ENCODE measurements at places on chromosomes 5 and 9. TPM values are rescaled to one million over a fixed set of nuclear protein-coding genes. Genes with fewer than 3 reads are reported as not detected.

GRCh38 chr5:124650951-124651662 is 95.3 kb downstream of the ZNF608 start:
- DNase-seq, result no peak

DNA sequence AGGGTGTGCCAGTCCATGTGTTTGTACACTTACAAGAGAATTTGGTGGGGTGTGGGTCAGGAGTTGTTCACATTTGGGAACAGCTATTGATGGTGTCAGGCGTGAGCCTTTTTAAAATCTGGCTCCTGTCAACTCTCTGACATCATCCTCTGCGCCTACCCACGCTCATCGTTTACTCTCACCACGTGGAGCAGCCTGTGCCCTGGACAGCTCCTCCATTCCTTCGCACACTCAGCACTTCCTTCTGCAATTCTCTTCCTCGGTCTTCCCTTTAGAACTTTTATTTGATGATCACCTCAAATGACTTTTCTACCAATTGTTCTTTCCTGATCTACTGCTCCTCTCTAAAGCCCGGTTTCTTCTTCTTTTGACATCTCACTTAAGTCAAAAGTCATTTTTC is 42.1 kb upstream of the GNAQ start:
- no peak for DNase-seq

GRCh38 chr9:105475302-105475701 is 27.5 kb downstream of the FSD1L start:
- no peak for DNase-seq

DNA sequence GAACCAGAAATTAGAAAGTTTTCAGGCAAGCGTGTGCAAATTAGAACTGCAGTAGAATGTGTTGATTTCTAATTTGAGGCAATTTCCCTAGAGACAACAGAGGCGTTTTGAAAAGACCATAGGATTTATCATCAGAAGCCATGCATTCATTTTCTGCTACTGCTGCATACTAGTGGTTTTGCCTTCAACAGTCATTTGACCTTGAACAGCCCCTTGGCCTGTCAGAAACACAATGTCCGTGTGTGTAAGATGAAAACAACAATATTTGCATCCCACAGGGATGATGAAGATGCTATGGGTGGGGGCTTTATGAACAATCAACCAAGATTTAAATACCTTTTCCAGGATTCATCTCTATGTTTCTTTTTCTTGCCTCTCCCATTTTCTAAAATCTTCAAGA is 73.7 kb downstream of the PDE4D start:
- no peak for DNase-seq

- DNase-seq, result no peak
These were observed 121.8 kb downstream of the DOCK2 start for GRCh38 chr5:169758886-169759285.

DNA sequence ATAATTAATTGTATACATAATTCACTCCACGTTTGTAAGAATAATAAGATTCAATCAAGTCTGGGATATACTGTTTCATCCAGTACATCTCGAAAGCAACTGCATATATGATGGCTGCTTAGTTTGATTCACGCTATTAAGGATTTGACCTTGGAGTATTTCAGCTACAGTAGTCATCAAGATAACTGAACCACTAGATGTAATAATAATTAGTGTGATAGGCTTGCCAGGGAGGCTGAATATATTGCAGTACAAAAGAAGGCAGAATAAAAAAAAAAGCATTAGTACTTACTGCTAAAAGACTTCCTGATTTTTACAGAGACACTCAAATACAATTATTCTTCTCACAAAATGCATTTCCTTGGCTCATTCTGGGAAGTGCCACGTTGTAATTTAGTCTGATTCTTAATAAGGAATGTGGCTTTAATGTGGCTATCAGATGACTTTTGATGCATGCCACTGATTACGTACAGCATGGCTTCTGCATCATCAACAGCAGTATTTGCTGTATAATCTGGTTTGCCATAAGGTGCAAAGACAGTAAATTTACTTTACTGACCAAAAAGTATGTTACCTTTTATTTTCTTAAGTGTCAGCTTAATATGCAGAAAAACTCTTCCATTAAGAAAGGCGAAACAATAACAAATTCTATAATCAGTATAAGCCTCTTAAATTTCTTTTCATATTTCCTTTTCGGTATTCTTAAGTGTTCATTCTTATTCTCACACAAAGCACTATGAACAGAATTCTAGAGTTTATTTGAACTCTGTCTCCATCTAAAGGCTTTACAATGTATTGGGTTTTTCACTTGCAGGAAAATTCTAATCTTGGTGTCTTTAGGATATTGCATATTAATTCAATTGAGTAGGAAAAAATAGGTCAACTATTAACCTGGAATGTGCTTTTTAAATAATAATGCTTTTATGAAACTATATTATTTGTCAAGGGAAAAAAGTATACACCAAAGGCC is 166.4 kb downstream of the SLF1 start:
- no peak for DNase-seq

GRCh38 chr5:64653766-64654560 is 36.3 kb upstream of the SHISAL2B start:
- no peak for DNase-seq

- no peak for DNase-seq
These were observed 403.9 kb downstream of the ZNF608 start for GRCh38 chr5:124342584-124342983.

GRCh38 chr9:133971981-133972941 is 19.9 kb downstream of the VAV2 start:
- DNase-seq, result peak; percentile 73

GRCh38 chr5:74685979-74686631 is 1.1 kb downstream of the HEXB start:
- DNase-seq, result no peak

GRCh38 chr5:54221135-54221534 is 89.2 kb downstream of the ARL15 start:
- DNase-seq, result no peak

- DNase-seq, result no peak
These were observed 399.0 kb downstream of the LRRC70 start for GRCh38 chr5:62977661-62978060.

- DNase-seq, result peak; percentile 95
These were observed 12.9 kb downstream of the RGS14 start for GRCh38 chr5:177370488-177371119.

DNA sequence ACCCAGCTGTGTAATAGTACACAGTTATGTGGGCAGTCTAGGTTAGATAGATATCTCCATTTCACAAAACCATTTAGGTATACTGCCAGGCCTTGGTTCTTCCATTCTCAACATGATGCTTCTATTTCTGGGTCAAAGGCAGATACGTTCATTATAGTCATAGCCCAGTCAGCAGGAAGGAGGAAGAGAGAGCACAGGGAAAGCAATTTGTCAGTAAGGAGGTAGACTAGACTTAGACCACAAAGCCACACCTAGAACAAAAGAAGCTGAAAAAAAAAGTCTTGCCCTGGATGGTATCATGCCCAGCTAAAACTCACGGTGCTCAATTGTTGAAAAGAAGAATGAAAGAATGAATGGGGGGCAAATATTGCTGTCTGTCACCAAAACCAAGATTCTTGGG is 7.6 kb downstream of the INVS start:
- no peak for DNase-seq

DNA sequence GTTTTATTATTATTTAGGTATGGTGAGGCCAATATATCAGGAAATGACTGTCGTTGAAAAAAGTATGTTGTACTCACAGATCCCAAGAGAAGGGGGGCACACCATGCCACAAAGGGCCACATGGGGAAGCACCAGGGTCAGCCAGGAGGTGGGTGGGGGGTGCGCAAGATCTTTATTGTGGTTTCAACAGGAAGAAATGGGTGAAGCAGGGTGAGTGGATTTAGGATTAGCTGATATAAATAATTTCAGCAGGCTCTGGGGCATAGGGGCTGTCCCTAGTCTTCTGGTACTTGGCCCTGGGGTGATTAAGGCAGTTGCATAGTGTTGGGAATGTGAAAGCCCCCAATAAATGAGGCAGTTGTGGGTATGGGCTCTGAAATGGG is 8.6 kb downstream of the PDCD1LG2 start:
- DNase-seq, result no peak

SLC6A3 gene
- polyA plus RNA-seq, result 0.02 TPM

GRCh38 chr5:25009063-25009462 is 364.3 kb upstream of the CDH10 start:
- no peak for DNase-seq

All from spleen (tissue), 13 donors.